ENCODE measurements at places on chromosomes 5 and 9. TPM values are rescaled to one million over a fixed set of nuclear protein-coding genes. Genes with fewer than 3 reads are reported as not detected.

DNA sequence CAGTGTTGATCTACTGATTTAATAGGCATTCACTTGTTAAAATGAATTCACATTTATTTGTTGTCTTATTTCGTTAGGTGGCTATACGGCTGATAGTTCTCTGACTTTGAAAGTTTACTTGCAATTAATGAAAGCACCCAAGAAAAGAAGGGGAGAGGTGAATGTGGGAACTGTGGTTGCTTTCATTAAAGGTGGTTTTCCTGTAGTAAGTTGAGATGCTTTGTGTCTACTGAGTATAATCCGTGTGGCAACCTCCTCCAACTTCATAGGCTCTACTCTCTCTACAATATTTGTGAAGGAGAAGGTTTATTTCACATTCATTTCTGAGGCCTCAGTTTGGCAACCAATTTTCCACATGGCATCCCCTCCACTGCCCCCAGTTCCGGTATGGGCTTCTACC, 12.8 kb upstream of the MACIR start:
- no peak for DNase-seq

DNA sequence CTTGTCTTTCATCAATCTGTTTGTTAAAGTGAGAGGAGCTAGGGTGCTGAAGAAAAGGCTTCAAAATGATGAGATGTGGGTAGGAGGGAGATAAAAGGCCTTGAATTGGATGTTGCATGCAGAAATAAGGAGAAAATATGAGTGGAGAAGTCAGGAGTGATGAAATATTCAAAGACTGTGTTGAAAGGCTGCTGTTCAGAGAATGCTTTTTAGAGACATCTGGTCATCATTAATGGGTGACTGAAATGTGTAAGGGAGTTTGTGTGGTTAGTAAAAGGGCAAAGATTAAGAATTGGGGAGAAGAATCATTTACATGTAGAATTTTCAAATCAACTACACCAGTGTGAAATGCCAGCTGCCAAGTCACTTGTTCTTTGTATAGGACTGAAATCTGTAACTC, 383.9 kb downstream of the MAT2B start:
- DNase-seq, result no peak

DNA sequence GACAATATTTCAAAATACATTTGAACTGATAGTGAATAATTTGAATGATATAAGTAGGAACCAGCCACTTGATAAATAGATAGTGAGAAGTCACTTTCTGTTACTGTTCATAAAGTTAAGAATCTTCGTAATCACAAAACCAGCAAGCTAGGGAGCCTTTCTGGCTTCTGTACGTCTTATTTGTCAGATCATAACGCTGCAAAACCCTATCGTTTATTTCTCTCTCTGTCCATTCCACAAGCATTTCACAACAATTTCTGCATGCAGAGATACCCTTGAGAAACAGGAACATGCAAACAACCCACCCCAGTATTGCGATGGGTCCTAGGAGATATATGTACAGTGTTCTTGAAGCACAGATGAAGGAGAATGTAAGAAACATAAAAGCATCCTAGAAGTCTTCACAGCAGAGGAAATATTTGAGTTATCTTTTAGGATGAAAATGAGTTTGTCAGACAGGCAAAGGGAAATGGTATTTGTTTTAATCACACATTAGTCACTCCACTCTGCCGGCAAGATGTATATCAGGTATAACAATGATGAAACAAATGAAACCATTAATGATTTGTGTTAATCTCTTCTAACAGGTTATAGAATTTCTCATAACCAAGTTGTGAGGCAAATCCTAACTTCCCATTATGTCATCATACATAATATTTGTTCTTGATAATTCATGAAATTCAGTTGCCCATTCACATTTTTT, 668.7 kb upstream of the FTMT start:
- DNase-seq, result no peak

DNA sequence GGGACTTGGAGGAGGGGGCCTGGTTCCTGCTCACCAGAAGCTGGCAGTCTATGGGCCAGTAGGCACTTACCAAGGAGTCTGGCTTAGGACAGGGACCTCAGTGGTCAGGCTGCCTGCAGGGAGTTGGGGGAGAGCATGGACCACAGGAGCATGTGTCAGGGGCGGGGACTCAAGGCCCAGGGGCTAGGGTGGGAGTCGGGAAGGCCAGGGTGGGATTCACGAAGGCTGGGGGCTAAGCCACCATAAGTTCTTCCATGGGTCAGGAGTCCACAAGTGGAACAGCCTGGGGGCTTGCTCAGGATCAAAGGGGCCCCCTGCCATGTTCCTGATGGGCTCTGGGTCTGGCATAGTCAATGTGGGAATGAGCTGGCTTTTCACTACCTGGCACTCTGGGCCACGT, 11.5 kb upstream of the SLC25A48 start:
- DNase-seq, result no peak

DNA sequence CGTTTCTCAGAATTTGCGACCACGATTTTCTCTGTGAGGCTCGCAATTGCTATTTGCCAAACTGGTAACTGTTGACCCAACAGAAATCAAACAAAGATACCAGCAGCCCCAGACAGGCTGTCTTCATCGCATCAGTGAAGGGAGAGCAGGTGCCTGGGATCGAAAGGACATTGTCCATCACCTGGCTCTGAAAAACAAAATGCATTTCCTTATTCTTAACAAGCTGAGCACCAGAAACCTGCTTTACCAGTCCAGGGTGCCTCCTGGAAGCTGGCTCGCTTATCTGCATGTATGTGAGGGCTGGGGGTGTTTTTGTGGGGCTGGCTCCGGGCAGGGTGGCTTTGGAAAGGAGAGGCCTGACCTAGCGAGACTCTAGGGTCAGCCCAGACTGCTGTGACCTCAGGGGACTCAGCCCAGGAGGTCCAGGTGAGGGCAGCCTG, 24.7 kb downstream of the WWC1 start:
- no peak for DNase-seq

- no peak for DNase-seq
Observed at GRCh38 chr5:9294793-9295465, 250.9 kb downstream of the SEMA5A start.

CDX1 gene
- total RNA-seq, result not detected

DNA sequence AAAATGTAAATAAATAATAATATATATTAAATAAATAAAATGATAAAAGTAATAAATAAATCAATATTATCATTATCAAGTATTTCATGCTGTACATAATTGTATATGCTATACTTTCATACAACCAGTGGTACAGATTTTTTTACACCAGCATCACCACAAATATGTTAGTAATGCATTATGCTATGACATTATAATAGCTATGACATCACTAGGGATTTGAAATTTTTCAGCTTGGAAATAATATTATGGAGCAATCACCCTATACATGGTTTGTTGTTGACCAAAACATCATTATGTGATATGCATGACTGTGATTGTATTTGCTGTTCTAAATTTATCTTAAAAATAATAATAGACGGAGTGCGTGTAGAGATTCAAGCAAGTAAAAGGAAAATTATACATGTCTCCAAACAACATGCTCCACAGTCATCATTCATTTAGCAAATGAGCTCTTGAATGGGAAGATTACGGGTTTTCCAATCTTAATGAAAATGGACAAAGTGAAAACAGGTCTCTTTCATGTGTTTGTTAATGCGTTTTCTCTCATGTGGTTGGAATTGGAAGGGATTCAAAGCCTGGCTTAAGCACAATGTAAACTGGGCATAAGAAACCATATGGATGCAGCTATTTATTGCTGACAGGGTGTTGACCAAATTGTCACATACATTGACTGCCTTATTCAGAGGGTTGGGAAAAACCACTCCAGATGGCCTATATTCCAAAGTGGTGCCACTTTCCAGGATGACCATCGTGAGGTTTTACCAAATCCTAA, 643.0 kb upstream of the RGMB start:
- no peak for DNase-seq

CEL gene
- 7.6 TPM for total RNA-seq

GRCh38 chr5:146484714-146485391, 31.1 kb downstream of the GPR151 start:
- no peak for DNase-seq

- no peak for DNase-seq
Observed at GRCh38 chr9:110546411-110546871, 33.1 kb downstream of the SVEP1 start.

GRCh38 chr5:2427983-2428382, 323.5 kb downstream of the IRX2 start:
- no peak for DNase-seq

GRCh38 chr5:127923804-127924570, 159.6 kb upstream of the SLC12A2 start:
- no peak for DNase-seq

INSYN2B gene
- 0.09 TPM for total RNA-seq

GRCh38 chr5:179273441-179274145, 71.7 kb downstream of the ADAMTS2 start:
- no peak for DNase-seq

N4BP3 gene
- 17.6 TPM for total RNA-seq

DNA sequence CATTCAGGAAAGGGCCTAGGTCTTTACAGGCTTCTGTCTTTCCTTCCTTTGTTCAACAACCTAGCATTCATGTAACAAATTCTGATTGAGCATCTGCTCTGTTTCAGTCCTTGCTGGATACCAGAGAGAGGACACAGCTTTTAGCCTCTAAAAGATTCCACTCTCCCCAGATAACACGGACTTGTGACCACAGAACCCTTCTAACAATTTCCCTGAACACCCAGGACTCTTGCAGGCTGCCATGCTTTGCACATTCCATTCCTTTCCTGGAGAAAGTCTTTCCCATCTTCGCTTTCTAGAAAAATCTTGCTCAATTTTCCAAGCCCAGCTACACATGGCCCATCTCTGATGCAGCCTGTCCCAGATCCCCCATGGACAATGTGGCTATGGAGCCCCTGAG, 310.9 kb downstream of the ACTL7B start:
- DNase-seq, result no peak

DNA sequence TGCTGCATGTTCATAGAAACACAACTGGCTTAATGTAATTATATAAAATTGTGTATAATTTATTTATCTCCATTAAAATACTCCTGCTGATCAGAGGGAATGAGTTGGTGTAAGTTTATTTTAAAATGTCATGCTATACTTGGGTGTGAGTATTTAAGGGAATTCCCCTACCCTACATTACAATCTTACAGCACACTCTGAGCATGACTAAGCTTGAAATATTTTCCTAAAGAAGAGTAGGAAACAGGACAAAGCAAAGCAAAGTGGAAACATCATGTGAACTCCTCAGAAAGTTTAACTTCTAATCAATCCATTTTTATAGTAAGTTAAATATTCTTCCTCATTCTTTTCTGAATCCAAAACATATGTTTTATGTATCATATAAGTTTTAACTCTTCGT, 1271.3 kb downstream of the EFNA5 start:
- no peak for DNase-seq

DNA sequence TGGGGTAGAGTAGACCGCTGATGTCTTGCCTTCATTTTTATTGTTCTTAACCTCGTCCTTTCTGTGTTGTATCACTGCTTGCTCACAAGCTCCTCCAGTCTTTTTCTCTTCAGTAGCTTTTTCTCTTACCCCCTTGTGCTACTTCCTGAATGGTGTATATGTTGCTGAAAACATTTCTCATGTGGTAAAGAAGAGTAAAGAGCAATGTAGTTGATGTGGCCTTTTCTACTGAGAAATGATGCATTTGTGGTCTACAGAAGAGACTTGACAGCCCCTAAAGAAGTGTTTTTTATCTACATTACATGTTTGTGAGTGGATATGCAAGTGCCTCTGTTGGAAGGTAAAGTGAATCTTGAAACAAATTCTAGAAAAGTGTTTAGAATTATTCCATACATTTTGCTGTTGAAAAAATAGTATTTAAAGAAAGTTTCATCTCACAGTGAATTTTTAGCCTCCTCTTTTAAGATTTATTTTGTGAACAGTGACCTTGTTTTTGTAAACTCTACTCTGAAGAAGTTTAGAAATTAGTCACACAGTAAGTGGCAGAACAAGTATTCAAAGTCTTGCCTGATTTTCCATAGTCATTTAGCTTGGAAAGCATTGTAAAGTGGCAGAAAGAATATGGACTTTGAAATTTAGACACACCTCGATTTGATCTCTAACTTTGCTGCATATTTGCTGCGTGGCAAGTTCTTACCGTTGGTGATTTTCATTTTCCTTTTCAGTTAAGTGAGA, 17.4 kb downstream of the CDC42SE2 start:
- DNase-seq, result no peak

DNA sequence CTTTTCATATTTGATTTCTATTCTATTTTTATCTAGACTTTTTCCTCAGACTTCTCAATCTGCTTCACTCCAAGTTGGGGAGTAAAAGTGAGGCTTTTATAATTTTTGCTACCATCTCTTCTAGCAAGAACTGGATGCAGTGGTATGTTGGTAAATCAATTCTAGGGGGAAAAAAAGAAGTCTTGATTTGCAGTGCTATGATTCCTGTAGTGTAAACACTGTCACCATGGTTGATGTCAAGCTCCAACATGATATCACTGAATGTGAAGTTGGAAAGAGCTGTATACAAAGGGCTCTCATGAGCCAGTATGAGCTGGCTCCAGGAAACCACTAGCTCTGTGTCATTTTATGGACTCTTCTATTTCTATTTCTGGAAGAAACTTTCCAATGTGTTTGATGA, 439.2 kb downstream of the NTRK2 start:
- no peak for DNase-seq

- DNase-seq, result no peak
Observed at GRCh38 chr5:53037141-53037859, 48.1 kb downstream of the ITGA2 start.

IFNA6 gene
- total RNA-seq, result not detected

DNA sequence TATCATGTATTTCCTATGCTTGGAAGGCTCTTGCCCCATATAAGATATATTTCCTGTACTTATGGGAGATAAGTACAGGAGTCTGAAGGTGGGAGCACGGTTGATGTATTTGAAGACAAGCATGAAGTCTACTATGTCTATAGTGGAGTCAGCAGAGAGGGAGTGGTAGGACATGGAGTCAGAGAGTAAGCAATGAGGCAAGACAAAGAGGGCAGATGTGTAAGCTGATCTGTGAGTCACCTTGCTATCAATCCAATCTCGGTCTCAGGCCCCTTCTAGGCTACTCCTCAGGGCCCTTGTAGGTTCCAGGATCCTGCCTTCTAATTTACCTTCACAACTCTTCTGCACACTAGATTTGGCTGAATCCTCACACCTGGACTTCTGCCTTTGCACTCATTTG, 105.5 kb downstream of the MACIR start:
- DNase-seq, result no peak

PTAR1 gene
- total RNA-seq, result 36.6 TPM

DNA sequence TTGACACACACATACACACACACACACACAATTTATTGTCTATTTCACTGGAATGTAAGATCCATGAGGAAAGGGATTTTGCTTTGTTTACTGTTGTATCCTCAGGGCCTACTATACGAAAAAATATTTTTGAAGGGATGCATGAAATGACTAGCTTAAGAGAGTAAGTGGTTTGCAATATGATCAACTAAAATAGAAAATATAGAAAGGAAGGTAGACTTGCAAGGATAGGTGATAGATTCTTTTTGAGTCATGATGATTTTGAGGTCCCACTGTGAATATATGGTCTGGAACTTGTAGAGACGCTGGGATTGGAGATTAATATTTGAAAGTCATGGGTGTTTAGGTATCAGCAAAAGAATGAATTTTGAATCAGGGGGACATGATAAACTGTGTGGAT, 28.9 kb upstream of the OTULIN start:
- no peak for DNase-seq

All from esophagus squamous epithelium (tissue), 5 donors.